Left lung (tissue), 14 donors: ENCODE measurements at places on chromosomes 7 and 10. TPM values are rescaled to one million over a fixed set of nuclear protein-coding genes. Genes with fewer than 3 reads are reported as not detected.

Gene TRIM50
- not detected for polyA plus RNA-seq

Gene MYL10
- 0.23 TPM for polyA plus RNA-seq

Gene ITIH5
- 32.2 TPM for polyA plus RNA-seq

Gene PTTG1IP2
- polyA plus RNA-seq, result not detected

Gene ANXA8L1
- 1.9 TPM for polyA plus RNA-seq

Gene UCN3
- polyA plus RNA-seq, result 0.78 TPM

Gene RAMP3
- 22.8 TPM for polyA plus RNA-seq

Gene CPXM2
- polyA plus RNA-seq, result 4.5 TPM

Gene LBX1
- polyA plus RNA-seq, result 0.75 TPM
